ENCODE measurements at places on chromosomes 16 and 17. TPM values are rescaled to one million over a fixed set of nuclear protein-coding genes. Genes with fewer than 3 reads are reported as not detected.

TBC1D3H gene
- total RNA-seq = not detected

OGFOD1 gene
- 44.2 TPM for total RNA-seq

ABI3 gene
- 58.4 TPM for total RNA-seq

SOX15 gene
- 0.71 TPM for total RNA-seq

ALOX12 gene
- not detected for total RNA-seq

CD7 gene
- total RNA-seq = 292 TPM

OSBPL7 gene
- total RNA-seq = 43.8 TPM

UNK gene
- total RNA-seq = 28.7 TPM

PARD6A gene
- total RNA-seq = 13.0 TPM

SLC35G6 gene
- total RNA-seq = not detected

RNF151 gene
- total RNA-seq = not detected

MT1G gene
- 10.2 TPM for total RNA-seq

PER1 gene
- 26.9 TPM for total RNA-seq
